ENCODE measurements at places on chromosomes 6 and 20.

DNA sequence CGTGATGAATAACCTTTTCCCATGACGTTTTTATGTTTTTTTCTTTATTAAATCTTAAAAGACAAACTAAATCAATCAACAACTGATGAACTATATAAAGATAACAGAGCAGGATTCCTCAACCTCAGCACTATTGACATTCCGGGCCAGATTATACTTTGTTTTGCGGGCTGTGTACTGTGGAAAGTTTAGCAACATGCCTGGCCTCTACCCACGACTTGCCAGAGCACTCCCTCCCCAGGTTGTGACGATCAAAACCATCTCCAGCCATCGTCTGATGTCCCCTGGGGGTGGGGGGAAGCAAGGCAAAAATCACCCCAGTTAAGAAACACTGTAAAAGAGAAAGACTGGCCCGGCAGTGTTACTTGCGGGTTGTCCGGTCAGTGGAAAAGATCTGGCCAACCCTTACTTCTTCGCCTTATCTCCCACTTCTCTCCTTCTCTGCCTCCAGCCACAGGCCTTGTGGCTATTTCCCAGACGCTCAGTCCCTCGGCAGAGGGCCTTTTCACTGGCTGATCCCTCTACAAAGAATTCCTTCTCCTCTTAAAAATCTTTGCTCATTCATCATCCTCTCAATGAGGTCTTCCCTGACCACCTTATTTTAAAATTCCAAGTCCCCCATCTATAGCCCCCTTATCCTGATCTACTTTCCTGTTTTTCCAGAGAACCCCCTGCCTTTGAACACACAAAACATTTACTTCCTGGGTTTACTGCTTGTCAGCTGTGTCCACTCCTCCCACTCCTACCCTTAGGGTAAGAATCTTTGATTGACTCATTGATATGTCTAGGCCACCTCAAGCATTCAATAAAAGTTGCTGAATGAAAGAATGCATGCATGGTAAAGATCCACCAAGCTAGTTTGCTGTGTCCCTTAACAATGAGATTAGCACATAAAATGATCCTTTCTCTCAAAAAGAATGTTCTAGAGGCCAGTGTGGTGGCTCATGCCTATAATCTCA, 14.7 kb upstream of the RAB22A start:
- DNase-seq, result no peak

DNA sequence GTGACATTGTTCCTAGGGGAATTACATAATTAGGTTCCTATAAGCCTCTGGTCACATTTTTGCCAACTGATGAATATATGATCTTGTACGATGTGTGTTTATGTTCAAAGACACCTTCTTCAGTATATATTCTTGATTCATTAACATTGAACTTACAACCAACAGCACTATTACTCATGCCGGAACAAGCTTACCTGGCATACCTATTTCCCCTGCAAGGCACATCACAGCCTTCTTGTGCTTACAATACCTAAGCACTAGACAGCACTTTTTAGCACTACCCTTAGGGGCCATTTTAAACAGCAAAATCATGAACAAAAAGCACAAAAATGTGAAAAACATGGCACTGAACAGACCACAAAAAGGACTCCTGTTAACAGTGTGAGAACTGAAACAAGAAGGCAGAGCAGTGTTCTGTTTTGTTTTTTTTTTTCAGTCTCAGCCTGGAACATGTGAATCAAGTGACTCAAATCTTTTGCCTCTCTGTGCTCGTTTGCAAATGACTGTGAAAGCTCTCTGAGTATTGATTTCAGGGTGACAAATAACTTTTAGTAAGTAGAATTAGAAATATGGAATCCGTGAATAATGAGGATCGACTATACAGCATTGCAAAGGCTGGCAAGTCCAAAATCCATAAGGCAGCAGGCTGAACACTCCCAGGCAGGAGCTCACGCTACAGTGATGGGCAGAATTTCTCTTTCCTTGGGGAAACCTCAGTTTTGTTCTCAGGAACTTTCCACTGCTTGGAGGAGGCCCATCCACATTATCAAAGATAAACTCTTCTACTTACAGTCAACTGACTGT, 102.3 kb upstream of the TSHZ2 start:
- no peak for DNase-seq

GRCh38 chr6:10598084-10598960, 77.2 kb downstream of the GCNT2 start:
- no peak for DNase-seq

GRCh38 chr6:137237413-137238170, 18.4 kb upstream of the IFNGR1 start:
- peak; percentile 79 for DNase-seq

DNA sequence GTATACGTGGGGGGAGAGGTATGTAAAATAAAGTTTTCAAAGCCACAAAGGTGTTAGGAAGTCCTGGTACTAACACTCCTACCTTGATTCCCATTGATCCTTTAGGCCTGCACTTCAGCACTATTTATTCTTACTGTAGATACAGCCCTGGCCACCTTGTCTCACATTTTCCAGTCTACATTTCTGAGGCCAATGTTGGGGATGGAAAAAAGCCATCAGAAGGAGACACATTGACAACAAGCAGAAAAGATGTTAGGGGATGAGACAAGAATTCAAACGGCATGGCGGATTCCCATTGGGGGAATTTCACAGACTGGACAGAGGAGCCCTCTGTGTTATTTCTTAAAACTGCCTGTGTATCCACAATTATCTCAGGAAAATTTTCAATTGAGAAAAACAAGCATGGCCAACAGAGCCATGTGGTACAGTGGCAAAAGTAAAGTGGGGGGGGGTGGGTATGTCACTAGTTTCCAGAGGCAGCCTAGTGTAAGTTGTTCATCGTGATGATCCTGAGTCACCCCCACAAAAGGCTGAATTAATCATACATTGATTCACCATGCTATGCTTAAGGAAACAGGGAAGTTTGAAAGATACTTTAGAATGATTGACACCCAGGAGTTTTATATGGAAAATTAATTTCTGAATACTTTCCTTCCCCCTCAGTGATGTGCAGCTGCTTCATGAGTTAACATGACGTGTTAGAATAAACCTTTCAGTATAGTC, 40.5 kb downstream of the RREB1 start:
- DNase-seq, result peak; percentile 45

- no peak for DNase-seq
Measured at GRCh38 chr20:37502654-37503053, 18.4 kb upstream of the NNAT start.

DNA sequence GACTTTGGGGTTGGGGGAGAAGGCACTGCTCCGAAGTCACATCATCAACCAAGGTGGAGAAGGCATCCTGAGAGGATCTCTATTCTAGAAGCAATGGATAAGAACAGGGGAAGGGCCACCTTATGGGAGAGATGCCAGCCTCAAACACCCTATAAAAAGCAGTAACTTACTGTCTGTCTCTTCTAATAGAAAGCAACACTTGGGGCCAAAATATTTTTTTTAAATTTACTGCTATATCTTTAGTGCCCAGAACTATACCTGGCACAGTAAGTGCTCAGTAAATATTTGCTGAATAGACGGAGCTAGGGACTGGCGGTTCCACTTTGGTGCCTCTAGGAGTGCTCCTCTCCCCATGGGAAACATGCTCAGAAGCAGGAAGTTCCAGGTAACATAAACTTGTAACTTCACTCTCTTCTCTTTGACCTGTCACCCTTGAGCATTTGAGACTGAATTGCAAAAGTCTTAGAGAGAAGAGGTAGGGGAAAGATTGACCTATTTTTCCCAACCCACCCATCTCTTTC, 807 bp upstream of the OTOR start:
- DNase-seq, result no peak

GRCh38 chr20:63405102-63405730, 44.1 kb upstream of the CHRNA4 start:
- DNase-seq, result no peak

- peak; percentile 82 for DNase-seq
Measured at GRCh38 chr6:73074175-73074574, 151.1 kb downstream of the KHDC1L start.

DNA sequence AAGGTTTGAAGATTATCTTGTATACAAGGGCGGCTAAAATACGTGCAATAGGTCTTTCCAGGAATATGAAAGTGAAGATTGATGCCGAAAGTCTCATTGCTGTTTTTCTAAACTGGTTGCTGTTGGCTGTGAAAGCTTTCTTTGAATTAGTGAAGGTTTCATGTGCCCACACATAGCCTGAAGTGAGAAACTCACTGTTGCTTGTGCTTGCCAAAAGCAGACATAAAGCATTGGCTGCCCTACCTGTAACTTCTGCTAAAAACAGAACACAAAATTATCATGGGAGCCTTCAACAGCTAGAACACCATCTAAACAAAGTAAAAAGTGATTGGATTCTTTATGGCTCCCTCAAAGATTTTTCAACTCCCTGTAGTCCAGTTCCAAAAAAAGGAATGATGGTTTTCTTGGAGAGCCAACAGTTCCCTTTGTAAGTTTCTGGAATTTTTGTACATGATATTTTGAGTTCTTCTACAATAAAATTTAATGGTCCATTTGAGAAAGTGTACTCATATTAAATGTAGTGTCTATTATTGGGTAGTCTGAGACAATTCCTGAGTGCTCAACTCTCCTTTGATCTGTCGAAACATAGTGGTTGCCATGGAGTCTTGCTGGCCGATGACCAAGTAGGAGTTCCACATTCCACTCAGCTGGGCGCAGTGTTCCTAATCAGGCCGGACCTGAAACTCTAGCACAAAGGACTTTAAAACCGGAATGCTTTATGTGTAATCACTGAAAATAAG, 68.5 kb downstream of the PLEKHG1 start:
- DNase-seq, result peak; percentile 90

DNA sequence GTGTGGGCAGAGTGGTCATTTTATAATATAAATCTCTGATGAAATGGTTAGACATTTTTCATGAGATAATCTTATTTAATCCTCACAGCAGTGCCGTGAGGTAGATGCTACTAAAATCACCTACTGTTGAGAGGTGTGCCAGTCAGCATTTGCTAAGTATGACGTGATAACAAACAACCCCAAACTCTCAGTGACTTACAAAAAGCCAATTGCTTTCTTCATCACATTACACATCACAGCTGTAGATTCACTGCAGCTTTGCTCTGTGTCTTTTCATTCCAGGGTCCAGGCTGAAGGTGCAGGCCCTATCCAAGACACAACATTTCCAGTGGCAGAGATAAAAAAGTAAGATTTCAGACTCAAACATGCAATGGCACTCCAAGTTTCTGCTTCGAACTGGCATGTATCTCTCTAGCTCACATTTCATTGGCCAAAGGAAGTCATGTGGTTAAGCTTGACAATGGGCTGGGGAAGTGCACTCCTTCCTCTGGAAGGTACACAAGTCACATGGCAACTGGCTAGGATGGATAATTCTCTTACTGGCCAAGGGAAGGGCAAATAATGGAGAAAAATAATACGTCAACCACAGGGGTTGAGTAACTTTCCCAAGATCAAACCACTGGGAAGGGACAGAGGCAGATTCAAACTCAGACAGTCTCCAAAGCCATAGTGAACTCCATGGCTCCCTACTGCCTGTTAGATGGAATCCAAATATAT, 69.5 kb upstream of the EPB41L1 start:
- peak; percentile 47 for DNase-seq

- DNase-seq, result no peak
Measured at GRCh38 chr20:24914388-24915241, 34.5 kb upstream of the CST7 start.

DNA sequence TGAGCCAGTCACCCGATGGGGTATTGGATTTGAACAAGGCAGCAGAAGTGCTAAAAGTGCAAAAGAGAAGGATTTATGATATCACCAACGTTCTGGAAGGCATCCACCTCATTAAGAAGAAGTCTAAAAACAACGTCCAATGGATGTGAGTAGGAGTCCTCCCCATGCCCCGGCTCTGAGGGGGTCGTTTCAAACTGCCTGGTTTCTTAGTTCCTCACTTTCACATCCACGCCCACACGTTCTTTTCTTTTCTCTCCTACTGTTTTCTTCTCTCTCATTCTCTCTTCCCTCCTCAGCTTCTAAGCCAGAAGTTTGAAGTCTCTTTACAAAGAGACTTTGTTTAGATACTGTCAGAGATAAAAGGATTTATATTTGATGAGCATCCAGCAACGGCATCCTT, 53.0 kb upstream of the CDKAL1 start:
- no peak for DNase-seq

DNA sequence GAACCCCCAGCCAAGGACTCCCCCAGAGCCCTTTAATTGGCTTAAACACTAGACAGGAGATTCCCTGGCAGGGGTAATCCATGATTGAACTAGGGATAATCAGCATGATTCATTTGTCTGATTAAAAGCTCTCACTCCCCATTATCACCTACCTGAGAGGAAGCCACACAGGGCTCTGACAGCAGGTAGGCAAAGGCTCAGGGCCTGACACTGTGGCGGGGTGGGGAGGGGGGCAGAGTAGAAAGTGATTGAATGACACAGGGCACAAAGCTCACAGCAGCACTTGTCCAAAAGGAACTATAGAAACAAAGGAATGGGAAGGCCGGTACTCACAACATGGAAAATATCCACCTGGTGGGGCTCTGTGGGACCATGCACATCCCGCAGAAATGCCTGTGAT, 231.6 kb downstream of the MAFB start:
- no peak for DNase-seq

DNA sequence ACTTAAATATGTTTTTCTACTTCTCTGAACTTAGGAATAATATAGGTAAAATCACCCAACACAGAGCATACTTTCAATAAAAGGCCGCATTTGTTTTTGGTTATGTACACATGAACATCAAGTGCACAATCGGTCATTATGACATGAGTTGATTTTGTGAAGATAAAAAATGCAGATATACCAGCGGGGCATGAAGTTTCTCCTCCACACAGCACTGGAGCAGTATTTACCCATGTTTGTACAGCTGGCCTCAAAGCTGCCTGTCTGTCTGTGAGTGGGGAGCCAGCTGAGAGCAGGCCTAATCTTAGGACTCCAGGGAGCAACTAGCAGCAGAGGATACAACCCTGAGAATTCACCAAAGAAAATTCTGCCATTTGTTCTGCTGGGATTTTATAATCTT, 206.5 kb downstream of the TPBG start:
- DNase-seq, result peak; percentile 32

Data from astrocyte of the spinal cord (primary cell).